Cardiac septum (tissue), 1 donor: ENCODE measurements at places on chromosomes 6 and 20. TPM values are rescaled to one million over a fixed set of nuclear protein-coding genes. Genes with fewer than 3 reads are reported as not detected.

- DNase-seq: no peak
Measured at GRCh38 chr20:54140927-54141566, 32.7 kb downstream of the CYP24A1 start.

- no peak for DNase-seq
Measured at GRCh38 chr6:155142168-155143028, 121.4 kb upstream of the CLDN20 start.

DNA sequence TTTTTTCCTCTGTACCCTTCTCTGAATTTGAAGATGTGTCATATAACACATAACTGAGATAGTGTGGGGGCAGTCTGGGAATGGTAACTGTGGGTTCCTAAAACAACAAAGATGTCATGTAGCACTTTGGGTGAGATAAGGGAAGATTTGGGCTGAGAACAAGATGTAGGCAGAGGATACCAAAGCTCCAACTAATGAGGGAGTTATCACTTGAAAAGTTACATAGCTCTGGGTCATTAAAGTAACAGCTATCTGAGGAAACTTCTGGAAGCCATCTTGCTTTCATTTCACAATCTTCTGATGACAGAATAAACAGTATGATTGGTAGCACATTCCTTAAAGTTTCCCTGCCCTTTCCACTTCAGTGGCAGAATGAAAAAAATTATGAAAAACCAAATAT is 255.4 kb downstream of the TBX18 start:
- DNase-seq: no peak

DNA sequence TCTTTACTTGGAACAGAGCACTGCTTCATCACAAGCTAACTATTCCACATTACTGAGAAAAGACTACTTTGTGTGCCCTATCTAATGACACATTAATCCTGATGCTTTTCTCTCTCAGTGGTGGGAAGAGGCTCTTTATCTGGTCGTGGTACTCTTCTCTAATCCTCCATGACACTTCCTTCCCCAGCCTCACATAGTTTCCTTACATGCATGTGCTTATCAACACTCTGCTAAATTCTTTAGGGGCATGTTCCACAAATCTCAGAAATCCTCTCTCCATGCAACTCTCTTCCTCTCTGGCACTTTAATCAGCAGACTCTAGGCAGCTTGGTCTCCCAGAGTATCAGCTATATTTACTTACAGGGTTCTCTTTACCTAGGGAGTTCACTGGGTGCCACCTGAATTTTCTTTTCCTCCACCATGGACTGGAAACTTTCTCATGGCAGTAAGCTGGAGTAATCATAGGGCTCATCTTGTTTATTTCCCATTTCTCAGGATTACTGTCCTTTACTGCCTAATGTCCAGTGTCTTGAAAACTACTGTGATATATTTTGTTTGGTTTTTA is 27.0 kb upstream of the SLC22A2 start:
- no peak for DNase-seq

- DNase-seq: no peak
Measured at GRCh38 chr20:16553684-16554083, 19.6 kb downstream of the KIF16B start.

DNA sequence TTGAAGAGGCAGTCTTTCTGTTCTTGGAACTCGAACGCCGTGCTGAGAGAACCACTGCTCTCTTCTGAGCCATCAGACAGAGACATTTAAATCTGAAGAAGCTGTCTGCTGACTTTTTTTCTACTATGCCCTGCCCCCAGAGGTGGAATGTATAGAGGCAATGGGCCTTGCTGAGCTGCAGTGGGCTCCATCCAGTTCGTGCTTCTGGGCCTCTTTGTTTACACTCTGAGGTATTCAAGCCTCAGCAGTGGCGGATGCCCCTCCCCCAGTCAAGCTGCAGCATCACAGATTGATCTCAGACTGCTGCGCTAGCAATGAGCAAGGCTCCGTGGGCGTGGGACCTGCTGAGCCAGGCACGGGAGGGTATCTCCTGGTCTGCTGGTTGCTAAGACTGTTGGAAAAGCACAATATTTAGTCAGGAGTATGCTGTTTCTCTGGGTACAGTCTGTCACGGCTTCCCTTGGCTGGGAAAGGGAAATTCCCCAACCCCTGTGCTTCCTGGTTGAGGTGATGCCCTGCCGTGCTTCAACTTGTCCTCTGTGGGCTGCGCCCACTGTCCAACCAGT is 526.8 kb downstream of the CD109 start:
- peak; percentile 65 for DNase-seq

DNA sequence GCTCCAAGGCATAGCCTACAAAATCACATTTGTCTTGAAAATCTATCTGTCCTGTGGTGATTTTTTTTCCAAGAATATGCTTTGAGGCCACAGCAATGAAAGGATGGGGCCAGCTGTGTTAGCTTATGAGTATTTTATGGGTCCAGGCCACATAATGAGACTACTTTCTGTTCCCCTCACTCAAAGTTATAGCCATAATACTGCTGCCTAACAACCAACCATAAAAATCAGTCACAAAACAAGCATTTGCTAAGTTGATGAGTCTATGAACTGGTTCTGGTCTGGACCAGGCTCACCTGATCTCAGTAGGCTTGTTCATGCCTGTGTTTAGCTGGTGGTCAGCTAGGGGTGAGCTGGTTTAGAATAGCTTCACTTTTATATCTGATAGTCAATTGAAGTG is 192.5 kb upstream of the PLCB4 start:
- no peak for DNase-seq

GRCh38 chr20:51437182-51437924 is 105.2 kb downstream of the NFATC2 start:
- DNase-seq: no peak

DNA sequence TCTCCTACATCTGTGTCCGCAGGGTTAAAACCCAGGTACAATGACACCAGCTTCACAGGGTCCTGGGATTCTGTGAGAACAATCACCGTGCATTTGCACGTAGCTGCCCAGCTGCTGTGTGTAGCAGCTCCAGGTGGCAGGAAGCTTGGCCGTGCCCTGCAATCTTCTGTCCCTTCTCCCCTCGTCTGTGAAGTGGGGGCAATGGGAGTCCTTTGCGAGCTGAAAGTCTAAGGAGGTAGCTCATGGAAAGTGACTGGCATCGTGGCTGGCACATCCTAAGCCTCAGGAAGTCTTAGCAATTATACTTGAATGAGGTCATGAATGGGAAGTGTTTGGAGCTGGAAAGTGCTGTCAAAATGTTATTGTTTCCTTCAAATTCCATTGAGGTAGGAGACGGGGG is 137.1 kb downstream of the SMOC2 start:
- DNase-seq: no peak

- no peak for DNase-seq
Measured at GRCh38 chr20:58374027-58374850, 14.8 kb upstream of the VAPB start.

DNA sequence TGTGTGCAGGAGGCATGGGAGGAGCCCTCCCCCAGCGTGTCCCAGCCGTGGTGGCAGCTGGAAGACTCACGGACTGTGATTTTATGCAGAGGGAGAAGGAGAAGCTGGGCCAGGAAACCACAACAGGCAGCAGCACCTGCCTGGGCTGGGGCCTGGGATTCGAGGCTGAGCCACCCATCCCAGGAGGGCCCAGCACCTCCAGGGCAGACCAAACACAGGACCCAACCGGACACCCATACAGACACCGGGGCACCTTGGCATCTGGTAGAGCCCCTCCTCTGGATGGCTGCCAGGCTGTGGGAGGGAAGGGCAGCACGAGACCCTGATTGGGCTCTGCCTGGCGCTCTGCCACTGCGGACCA is 41.7 kb upstream of the CHRNA4 start:
- DNase-seq: no peak

DNA sequence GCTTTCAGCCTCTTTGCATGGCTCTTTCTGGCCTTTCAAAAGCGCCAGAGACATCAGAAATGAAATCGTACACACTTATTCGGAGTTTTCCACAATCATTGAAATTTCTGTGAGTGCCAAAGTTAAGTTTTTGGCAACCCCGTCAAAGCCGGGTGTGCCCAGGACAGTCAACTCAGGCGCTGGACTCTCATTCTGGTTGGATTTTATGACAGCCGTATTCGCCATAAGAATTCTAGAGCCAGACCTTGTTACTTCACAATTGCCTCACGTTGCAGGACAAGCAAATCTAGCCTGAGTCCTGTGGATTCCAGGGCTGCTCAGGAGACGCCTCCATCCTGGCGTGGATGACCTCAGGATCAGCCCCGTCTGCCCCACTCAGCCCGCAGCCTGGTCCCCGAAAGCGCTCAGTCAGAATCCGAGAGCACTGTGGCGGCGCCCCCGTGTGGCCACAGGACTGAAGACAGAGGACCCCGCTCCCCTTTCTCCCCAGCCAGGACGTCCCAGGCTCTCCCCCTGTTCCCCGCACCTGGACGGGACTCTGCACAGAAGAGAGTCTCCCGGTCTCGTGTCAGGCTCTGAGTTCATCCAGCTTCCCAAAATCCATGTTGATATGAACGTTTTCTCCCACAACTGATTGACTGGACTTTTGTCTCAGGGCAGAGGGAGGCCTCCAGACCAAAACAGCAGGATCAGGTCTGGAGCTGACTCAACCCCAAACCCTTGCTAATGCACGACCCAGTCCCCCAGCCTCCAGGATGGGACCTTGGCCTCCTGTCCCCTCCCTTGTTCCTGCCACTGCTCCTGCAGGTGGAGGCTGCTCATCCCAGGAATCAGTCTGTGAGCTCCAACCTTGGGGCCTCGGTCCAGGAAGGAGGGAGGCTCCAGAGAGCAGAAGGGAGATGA is 38.2 kb downstream of the MICA start:
- peak; percentile 95 for DNase-seq

GRCh38 chr6:14802514-14803160 is 443.2 kb upstream of the JARID2 start:
- no peak for DNase-seq

DNA sequence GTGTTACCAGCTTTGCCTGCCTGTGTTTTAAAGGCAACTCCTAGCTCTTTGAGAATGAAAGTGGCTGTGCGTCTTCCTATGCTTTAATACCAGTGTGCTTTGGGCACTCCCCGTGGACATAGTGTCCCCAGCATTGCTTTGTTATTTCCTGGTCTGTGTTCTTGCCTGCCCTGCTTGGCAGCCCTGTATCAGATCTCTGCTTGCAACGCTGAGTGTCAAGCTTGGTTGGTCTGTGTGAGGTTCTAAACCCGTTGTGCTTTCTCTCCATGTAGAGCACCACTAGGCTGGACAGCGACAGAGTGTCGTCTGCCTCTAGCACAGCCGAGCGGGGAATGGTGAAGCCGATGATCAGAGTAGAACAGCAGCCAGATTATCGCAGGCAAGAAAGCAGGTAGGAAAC is 80.2 kb downstream of the AFDN start:
- no peak for DNase-seq

DNA sequence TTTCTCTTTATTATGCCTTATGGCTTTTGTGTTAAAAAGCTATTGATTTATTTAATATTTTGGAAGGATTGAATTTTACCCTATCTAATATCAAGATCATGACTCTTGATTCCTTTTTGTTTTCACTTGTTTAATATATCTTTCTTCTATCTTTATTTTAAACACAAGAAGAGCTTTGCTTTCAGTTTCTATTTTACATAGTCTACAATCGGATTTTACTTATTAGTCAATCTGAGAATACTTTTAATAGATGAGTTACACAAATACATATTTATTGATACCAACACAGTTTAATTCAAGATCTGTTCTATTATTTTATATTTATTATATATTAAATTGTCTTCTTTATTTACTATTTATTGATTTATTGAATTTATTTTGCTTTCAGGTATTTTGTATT is 218.8 kb downstream of the ESR1 start:
- no peak for DNase-seq

DNA sequence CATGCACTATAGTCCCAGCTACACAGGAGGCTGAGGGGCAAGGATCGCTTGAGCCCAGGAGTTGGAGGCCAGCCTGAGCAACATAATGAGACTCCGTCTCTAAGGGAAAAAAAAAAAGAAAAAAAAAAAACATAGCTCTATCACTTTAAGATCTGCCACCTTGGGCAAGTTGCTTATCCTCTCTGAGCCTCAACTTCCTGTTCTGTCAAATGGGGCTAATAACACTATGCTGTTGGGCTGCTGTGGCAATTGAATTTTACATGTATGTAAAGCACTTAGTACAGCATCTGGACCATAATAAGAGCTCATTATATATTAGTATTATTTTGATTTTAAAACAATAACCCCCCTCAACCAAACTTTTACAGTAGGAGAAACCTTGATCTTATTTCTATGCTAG is 141.5 kb downstream of the ATXN1 start:
- DNase-seq: no peak

DNA sequence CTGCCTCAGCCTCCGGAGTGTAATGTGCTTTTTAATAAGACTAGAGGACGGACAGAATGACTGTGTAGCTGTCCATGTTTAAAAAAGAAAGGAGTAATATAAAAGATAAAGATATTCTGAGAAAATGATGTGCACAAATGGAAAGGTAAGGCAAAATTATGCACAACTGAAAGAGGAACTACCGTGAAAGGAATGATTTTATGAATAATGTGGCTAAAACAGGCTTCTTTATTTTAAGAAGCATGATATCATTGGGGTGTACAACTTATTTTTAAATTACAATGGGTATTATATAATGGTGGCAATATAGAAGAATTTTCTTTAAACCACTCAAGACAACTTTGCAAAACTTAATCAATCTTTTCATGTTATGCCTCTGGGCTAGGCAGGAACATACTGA is 78.1 kb downstream of the FIG4 start:
- no peak for DNase-seq

- no peak for DNase-seq
Measured at GRCh38 chr6:6656287-6656686, 67.8 kb downstream of the LY86 start.

GRCh38 chr6:54877713-54878317 is 31.2 kb downstream of the FAM83B start:
- DNase-seq: no peak

GRCh38 chr6:73585566-73586415 is 65.0 kb upstream of the EEF1A1 start:
- no peak for DNase-seq

GRCh38 chr20:34363465-34364222 is 571 bp downstream of the ITCH start:
- DNase-seq: no peak

DNA sequence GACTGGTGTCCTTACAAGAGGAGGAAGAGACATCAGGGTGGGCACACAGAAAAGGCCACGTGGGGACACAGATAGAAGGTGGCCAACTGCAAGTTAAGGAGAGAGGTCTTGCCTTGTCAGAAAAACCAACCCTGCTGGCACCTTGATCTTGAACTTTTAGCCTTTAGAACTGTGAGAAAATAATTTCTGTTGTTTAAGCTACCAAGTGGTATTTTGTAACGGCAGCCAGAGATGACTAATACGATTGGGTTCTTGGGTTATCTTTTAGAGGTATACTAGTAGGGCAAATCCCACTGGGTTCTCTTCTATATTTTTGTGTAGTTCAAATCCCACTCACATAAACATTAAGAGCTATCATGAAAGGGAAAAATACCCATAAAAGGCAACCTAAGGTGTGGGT is 31.9 kb upstream of the ZBTB24 start:
- DNase-seq: no peak

Gene HRH3
- total RNA-seq: not detected

Gene SYNDIG1
- 17.6 TPM for total RNA-seq

Gene KHDC1L
- total RNA-seq: not detected

Gene CYB5R4
- 16.8 TPM for total RNA-seq

Gene ASIP
- total RNA-seq: 10.5 TPM

Gene MAK
- 0.08 TPM for total RNA-seq

Gene IP6K3
- 16.6 TPM for total RNA-seq

Gene FAM83D
- 0.62 TPM for total RNA-seq

Gene CLIC5
- total RNA-seq: 376 TPM

Gene DEFB119
- total RNA-seq: not detected

Gene PSORS1C2
- not detected for total RNA-seq

Gene SLC22A2
- not detected for total RNA-seq

Gene SRXN1
- 38.4 TPM for total RNA-seq
